ENCODE measurements at places on chromosomes 16 and 17.

- H3K4me1 ChIP-seq, result no peaks in the 10 kb centered on the region
- no peaks in the 10 kb centered on the region for H3K27me3 ChIP-seq
- no peak overlapping the region for H3K27ac ChIP-seq
- no peaks in the 10 kb centered on the region for H3K36me3 ChIP-seq
- peak; percentile 55 for DNase-seq
Observed at GRCh38 chr17:81080019-81080418, 45.1 kb downstream of the BAIAP2 start.

DNA sequence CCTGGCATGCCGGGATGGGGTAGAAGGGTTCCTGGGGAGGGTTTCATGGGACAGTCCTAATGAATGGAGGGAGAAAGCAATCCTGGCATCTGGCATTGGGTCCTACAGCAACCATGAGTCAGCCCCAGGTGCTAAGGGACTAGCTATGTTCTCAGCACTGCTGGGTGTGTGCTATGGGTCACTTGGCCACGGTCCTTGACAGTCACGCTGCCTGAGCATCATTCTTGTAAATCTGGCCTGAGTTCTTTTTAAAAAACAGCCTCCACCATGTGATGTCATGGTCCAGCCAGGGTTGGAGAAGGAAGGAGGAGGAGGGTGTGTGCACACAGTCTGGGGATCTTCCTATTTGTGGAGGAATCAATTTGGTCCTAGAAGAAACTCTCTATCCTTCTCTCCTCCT lies 6.2 kb upstream of the RAMP2 start:
- no peak for DNase-seq
- no peak overlapping the region for H3K4me3 ChIP-seq
- H3K27me3 ChIP-seq, result no peaks in the 10 kb centered on the region
- H3K36me3 ChIP-seq, result no peaks in the 10 kb centered on the region
- H3K4me1 ChIP-seq, result no peaks in the 10 kb centered on the region

- peak overlapping the region; percentile 42 for H3K27ac ChIP-seq
- no peaks in the 10 kb centered on the region for H3K27me3 ChIP-seq
- H3K36me3 ChIP-seq, result peaks cover 8% of the 10 kb centered on the region
Observed at GRCh38 chr17:59362811-59363205, 31.4 kb downstream of the YPEL2 start.

GRCh38 chr17:32241640-32242039 lies 24.0 kb upstream of the RHBDL3 start:
- H3K4me1 ChIP-seq, result peaks cover 3% of the 10 kb centered on the region
- no peak overlapping the region for H3K27ac ChIP-seq

DNA sequence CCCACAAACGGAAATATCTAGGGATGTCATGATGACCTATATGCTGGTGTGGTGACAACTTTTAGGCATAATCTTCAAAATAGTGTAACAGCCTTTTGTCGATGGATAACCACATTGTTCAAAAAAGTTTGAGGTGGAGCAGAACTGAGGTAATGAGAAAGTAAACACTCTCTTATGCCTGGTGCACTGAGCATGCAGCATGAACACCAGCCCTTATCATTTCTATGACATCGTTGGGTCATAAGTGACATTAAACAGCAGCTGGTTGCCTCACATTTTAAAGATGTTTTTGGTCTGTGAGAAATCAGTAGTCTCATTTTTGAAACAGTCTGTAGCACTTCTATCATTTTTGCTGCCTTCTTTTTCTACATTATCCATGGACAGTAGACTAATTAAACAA lies 1.8 kb downstream of the KRT23 start:
- DNase-seq, result no peak
- no peak overlapping the region for H3K4me3 ChIP-seq
- H3K4me1 ChIP-seq, result peaks cover 11% of the 10 kb centered on the region
- no peaks in the 10 kb centered on the region for H3K36me3 ChIP-seq

DNA sequence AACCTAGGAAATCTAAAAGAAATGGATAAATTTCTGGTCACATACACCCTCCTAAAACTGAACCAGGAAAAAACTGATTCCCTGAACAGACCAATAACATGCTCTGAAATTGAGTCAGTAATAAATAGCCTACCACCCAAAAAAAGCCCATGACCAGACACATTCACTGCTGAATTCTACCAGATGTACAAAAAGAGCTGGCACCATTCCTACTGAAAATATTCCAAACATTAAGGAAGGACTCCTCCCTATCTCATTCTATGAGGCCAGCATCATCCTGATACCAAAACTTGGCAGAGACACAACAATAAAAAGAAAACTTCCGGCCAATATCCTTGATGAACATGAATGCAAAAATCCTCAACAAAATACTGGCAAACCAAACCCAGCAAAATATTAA lies 52.9 kb downstream of the TTC19 start:
- peaks cover 20% of the 10 kb centered on the region for H3K36me3 ChIP-seq
- no peak overlapping the region for H3K4me3 ChIP-seq
- H3K27ac ChIP-seq, result no peak overlapping the region
- no peaks in the 10 kb centered on the region for H3K27me3 ChIP-seq

DNA sequence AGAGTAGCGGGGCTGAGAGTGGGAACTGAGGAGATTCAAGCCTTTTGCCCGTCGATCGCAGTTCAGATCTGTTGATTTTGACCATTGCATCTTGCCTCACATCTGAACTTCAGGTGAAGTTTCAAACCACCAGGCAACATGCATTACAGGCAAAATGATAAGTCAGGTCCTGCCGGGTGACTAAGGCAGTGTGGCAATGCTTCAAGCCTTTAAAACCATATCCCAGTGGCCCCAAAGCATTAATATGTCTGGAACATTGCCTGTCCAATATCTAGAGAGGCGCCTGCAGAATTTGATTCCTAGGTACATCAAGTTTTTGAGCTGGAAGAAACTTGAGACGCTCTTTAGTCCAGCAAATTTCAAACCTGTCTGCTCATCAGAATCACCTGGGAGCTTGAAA lies 502.8 kb downstream of the MAF start:
- no peak for DNase-seq
- H3K36me3 ChIP-seq, result no peaks in the 10 kb centered on the region
- H3K4me3 ChIP-seq, result no peak overlapping the region
- H3K27ac ChIP-seq, result no peak overlapping the region

GRCh38 chr16:30893417-30893743 lies 497 bp downstream of the BCL7C start:
- H3K4me1 ChIP-seq, result peaks cover 19% of the 10 kb centered on the region
- H3K27ac ChIP-seq, result peak overlapping the region; percentile 76
- DNase-seq, result no peak
- H3K27me3 ChIP-seq, result no peaks in the 10 kb centered on the region

DNA sequence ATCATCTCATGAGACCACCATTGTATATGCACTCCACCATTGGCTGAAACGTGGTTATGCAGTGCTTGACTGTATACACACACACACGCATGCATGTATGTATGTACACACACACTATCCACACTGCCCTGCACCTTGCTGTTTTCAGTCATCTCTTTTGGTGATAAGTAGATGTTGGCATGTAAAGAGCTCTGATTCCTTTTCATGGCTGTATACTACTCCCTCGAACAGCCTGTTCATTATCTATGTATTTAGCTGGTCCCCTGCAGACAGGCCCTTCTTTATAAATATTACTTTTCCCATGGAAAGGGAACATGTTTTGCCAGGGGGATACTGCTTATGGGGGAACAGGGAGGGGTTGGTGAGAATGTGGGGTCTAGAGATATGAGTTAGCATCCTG lies 349.4 kb downstream of the FOXL1 start:
- no peaks in the 10 kb centered on the region for H3K27me3 ChIP-seq
- H3K4me1 ChIP-seq, result peaks cover 34% of the 10 kb centered on the region
- no peak overlapping the region for H3K4me3 ChIP-seq
- no peak for DNase-seq
- H3K36me3 ChIP-seq, result no peaks in the 10 kb centered on the region

DNA sequence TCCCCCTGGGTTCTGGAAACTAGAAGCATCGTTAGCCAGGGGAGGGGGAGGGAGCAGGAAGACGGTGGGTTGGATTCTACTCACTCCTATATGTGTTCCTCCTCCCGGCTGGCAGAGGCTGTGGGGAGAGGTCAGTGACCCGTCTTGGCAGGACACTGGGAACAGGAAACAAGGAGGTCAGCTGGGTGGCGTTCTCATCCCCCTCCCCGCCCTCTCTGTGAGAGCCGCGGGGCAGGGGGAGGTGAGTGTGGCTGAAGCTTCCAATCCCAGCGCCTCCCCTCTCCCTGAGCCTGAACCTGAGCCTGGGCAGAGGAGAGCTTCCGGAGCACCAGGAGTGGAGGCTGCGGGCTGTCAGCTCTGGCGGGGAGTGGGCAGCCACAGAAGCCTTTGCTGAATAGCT lies 12.5 kb downstream of the GPRC5C start:
- peak; percentile 69 for DNase-seq
- no peaks in the 10 kb centered on the region for H3K27me3 ChIP-seq
- peaks cover 25% of the 10 kb centered on the region for H3K4me1 ChIP-seq
- H3K4me3 ChIP-seq, result no peak overlapping the region
- peak overlapping the region; percentile 26 for H3K27ac ChIP-seq

- H3K4me3 ChIP-seq, result no peak overlapping the region
- H3K36me3 ChIP-seq, result no peaks in the 10 kb centered on the region
- peak; percentile 34 for DNase-seq
- no peaks in the 10 kb centered on the region for H3K27me3 ChIP-seq
- no peak overlapping the region for H3K27ac ChIP-seq
Observed at GRCh38 chr17:73760439-73760758, 116.2 kb upstream of the SDK2 start.

- no peaks in the 10 kb centered on the region for H3K36me3 ChIP-seq
- no peak overlapping the region for H3K4me3 ChIP-seq
- no peaks in the 10 kb centered on the region for H3K27me3 ChIP-seq
- no peaks in the 10 kb centered on the region for H3K4me1 ChIP-seq
Observed at GRCh38 chr16:51002881-51003490, 148.1 kb downstream of the SALL1 start.

- DNase-seq, result no peak
- H3K4me1 ChIP-seq, result no peaks in the 10 kb centered on the region
- no peak overlapping the region for H3K4me3 ChIP-seq
- H3K36me3 ChIP-seq, result no peaks in the 10 kb centered on the region
- no peak overlapping the region for H3K27ac ChIP-seq
Observed at GRCh38 chr17:68346448-68346847, 55.2 kb downstream of the ARSG start.

GRCh38 chr16:51382211-51382610 lies 231.1 kb upstream of the SALL1 start:
- no peaks in the 10 kb centered on the region for H3K4me1 ChIP-seq
- H3K27me3 ChIP-seq, result no peaks in the 10 kb centered on the region
- no peak overlapping the region for H3K27ac ChIP-seq
- DNase-seq, result no peak
- H3K4me3 ChIP-seq, result no peak overlapping the region

- H3K27me3 ChIP-seq, result no peaks in the 10 kb centered on the region
- no peak overlapping the region for H3K4me3 ChIP-seq
- H3K36me3 ChIP-seq, result no peaks in the 10 kb centered on the region
- H3K4me1 ChIP-seq, result peaks cover 6% of the 10 kb centered on the region
- no peak overlapping the region for H3K27ac ChIP-seq
Observed at GRCh38 chr16:86975445-86975844, 341.7 kb downstream of the C16orf95 start.

GRCh38 chr16:67504031-67505021 lies 21.0 kb upstream of the AGRP start:
- H3K36me3 ChIP-seq, result no peaks in the 10 kb centered on the region
- H3K4me1 ChIP-seq, result peaks cover 3% of the 10 kb centered on the region
- H3K4me3 ChIP-seq, result no peak overlapping the region
- no peak overlapping the region for H3K27ac ChIP-seq
- no peak for DNase-seq

- no peaks in the 10 kb centered on the region for H3K27me3 ChIP-seq
- H3K27ac ChIP-seq, result peak overlapping the region; percentile 53
- DNase-seq, result no peak
- peaks cover 10% of the 10 kb centered on the region for H3K36me3 ChIP-seq
- peaks cover 5% of the 10 kb centered on the region for H3K4me1 ChIP-seq
Observed at GRCh38 chr17:8621585-8621984, 8.9 kb downstream of the MYH10 start.

DNA sequence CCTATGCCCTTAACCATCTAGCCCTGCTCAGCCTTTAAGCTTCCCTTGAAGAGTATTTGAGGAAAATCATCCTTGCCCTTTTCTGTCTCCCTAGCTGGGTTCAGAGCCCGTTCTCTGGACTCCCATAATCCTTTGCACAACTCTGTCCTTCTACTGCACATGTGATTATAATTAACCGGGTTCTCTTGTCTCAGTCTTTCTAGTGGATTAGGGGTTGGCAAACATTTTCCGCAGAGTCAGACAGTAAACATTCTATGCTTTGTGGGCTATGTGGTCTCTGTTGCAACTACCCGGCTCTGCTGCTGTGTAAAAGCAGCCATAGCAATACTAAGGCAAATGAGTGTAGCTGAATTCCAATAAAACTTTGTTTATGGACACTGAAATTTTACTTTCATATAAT lies 80.0 kb downstream of the CDRT15 start:
- no peak overlapping the region for H3K27ac ChIP-seq
- DNase-seq, result no peak
- no peak overlapping the region for H3K4me3 ChIP-seq
- H3K4me1 ChIP-seq, result no peaks in the 10 kb centered on the region

- no peak overlapping the region for H3K4me3 ChIP-seq
- no peaks in the 10 kb centered on the region for H3K36me3 ChIP-seq
- no peak for DNase-seq
- no peak overlapping the region for H3K27ac ChIP-seq
- no peaks in the 10 kb centered on the region for H3K4me1 ChIP-seq
- H3K27me3 ChIP-seq, result no peaks in the 10 kb centered on the region
Observed at GRCh38 chr17:50311112-50311460, 34.8 kb upstream of the XYLT2 start.

DNA sequence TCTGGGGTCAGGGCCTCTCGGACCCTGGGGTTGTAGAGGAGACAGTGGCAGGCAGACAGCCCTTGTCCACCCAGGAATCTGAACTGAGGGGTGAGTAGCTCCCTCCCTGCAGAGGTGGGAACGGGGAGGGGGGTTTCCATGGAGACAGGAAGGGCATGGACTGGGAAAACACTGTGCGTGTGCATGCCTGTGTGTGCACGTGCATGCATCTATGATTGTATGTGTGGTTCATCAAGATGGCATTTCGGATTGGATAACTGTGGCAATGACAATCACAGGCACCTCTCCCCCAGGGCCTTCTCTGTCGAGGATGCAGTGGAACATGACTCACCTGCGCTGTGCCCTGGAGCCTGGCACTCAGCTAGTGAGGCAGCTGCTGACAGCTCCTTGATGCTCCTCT lies 6.1 kb upstream of the CD300C start:
- H3K27ac ChIP-seq, result no peak overlapping the region
- no peaks in the 10 kb centered on the region for H3K4me1 ChIP-seq
- no peak for DNase-seq
- no peak overlapping the region for H3K4me3 ChIP-seq
- no peaks in the 10 kb centered on the region for H3K36me3 ChIP-seq
